Activated B cell treated with CpG ODN at 0.5 μM for 24 hours (primary cell): ENCODE measurements at places on chromosomes 16 and 17. TPM values are rescaled to one million over a fixed set of nuclear protein-coding genes. Genes with fewer than 3 reads are reported as not detected.
A peak's percentile ranks its signal among the peaks of the same experiment; 100 is the strongest.

Gene PAM16
- total RNA-seq = 42.4 and 58.1 TPM in 2 replicates

Gene C16orf46
- total RNA-seq = 0.61 and 0.75 TPM in 2 replicates

Gene HSD11B2
- total RNA-seq = 0.49 TPM in 1 of 2 replicates, not detected in the other

Gene OVCA2
- 29.4 and 31.2 TPM in 2 replicates for total RNA-seq

Gene STX1B
- 1.2 and 1.6 TPM in 2 replicates for total RNA-seq

Gene RNFT1
- total RNA-seq = 29.0 and 29.1 TPM in 2 replicates

Gene HOXB1
- total RNA-seq = not detected in 2 replicates

DNA sequence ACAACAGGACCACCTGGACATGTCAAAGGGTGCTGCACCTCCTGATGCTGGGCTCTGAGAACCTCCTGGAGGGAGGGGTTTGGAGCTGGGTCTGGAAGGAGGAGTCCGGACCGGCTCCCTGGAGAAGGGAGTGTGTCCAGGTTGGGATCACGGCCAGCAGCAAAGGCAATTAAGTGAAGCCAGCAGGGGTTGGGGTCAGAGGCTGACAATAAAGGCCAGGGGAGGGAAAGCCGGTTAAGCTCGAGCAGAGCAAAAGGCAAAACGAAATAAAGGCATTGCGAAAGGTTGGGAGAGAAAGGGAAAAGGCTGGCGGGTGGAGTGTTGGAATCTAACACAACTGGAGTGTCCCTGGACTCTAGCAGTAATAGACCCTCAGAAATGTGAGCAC lies 992 bp upstream of the CACNG4 start:
- DNase-seq = no peak

DNA sequence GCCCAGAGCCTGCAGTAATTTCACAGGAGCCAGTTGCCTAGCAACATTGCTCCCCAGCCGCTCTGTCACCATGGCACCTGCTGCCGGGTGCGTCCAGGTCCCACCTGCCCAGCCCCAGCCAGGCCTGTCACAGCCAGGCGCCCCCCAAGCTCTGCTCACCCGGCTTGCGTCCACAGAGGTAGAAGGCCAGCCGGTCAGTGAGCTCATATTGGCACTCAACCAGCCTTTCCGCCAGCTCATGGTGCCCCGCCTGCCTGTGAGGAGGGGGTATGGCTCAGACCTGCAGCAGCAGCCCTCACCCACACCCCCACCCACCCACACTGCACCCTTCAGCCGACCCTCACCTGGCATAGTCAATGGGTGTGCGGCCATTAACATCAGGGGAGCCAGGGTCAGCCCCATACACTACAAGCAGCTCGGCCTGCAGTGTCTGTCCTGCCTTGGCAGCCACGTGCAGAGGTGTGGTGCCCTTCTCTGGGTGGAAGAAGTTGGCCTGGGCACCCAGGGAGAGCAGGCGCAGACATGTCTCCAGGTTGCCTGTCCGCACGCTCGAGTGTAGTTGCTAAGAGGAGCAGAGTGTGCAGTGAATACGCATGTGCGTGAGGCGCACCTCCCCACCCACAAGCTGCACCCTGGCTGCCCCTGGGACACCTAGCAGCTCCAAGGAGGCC lies 7.7 kb downstream of the GIT1 start:
- DNase-seq = no peak

DNA sequence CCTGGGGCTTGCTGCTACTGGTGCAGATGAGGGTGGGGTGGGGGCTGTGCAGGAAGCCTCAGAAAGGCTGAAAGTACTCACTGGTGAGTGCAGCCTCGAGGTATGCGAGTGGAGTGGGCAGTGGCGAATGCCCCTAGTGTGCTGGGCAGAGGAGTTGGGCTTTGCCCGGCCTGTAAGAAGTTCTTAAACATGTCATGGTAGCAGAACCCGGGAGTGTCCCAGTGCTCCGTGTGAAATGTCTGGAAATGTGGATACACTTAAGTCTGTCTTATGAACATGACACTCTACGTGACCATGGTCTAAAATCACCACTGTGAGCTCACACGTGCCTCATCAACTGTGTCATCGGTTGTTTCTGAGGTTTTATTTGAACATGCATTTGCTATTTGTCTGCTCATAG lies 1.7 kb downstream of the SMTNL2 start:
- no peak for DNase-seq

DNA sequence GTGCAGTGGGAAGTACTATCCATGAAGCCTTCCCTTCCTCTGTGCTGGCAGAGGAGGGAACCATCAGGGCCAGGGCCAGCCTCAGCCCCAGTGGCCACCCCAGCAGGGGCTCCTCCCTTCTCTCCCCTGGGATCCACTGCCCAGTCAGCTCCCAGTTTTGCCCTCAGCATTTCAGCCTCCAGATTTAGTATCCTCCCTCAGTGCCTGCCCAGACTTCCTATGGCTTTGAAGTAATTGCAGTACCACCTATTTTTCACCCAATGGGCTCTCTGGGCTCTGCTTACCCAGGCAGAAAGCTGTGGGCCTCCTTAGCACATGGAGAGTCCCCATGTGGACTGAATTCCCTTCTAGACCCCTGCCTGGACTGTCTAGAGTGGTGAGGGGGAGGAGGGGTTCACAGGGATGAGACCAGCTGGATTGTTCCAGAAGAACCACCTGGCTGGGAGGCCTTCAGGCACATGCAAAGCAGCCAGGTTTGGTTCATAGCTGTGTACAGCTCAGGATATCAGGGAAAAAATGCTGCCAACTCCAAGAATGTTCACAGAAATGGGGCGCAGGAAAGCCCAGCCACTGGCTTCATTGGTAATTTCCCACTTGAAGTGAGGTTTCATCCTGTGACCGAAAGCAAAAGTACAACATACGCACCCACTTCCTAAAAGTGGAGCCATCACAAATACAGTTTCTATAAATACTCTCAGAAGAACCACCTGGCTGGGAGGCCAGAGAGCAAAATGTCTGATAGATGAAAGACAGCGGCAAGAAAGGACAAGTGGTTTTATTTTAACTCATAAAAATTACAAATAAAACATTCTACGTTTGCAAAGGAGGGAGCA lies 15.2 kb upstream of the HERPUD1 start:
- DNase-seq = peak; percentile 43

GRCh38 chr17:48576479-48577309 lies 1.5 kb downstream of the HOXB4 start:
- DNase-seq = no peak

- DNase-seq = no peak
Observed at GRCh38 chr17:77735081-77735565, 223.4 kb upstream of the TNRC6C start.

DNA sequence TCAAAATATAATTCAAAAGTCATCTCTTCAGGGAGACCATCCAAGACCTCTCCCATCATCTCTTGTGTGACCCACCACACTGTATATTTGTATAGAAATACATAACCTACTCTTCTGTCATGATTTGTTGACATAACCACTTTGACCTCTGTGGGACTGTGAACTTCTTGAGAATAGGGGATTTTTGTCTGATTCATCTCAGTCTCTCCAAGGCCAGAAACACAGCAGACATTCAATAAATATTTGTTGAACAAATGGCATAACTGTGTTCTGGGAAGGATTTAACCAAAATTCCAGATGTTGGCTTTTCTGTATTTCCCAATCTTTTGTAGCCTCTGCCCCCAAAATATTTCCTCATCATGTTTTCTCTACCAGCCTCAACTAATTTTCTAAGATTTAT lies 169.7 kb downstream of the CDH11 start:
- no peak for DNase-seq

GRCh38 chr16:64693946-64694345 lies 427.9 kb downstream of the CDH11 start:
- no peak for DNase-seq

DNA sequence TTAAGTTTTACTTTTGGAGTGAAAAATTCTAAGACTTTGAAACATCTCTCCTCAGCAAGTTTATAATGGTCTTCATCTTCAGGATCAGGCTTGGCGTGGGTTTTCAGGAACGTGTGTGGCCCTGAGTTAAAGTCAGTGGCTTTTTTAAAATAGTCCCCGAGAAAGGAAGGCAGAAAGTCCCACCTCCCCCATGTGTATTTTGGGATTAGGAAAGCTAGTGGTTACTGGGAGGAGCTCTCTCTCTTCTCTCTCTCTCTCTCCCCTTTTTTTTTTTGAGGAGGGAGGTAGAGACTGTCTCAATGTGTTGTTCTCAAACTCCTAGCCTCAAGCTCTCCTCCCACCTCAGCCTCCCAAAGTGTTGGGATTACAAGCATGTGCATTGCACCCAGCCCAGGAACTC lies 213.2 kb downstream of the IRX3 start:
- DNase-seq = no peak

DNA sequence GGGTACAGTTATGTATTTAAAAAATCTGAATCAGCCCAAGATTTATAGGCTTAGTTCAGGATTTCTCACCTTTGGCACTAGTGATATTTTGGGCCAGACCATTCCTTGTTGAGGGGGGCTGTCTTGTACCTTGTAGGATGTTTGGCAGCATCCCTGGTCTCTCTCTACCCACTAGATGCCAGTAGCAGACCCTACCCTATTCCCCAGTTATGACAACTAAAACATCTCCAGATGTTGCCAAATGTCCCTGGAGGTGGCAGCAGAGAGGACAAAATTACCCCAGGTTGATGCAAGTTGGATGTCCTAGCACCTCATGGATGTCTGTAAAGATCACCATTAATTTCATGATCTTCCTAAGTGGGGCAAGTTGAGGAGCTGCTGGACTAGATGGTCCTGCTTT lies 45.8 kb downstream of the SYT17 start:
- DNase-seq = no peak

DNA sequence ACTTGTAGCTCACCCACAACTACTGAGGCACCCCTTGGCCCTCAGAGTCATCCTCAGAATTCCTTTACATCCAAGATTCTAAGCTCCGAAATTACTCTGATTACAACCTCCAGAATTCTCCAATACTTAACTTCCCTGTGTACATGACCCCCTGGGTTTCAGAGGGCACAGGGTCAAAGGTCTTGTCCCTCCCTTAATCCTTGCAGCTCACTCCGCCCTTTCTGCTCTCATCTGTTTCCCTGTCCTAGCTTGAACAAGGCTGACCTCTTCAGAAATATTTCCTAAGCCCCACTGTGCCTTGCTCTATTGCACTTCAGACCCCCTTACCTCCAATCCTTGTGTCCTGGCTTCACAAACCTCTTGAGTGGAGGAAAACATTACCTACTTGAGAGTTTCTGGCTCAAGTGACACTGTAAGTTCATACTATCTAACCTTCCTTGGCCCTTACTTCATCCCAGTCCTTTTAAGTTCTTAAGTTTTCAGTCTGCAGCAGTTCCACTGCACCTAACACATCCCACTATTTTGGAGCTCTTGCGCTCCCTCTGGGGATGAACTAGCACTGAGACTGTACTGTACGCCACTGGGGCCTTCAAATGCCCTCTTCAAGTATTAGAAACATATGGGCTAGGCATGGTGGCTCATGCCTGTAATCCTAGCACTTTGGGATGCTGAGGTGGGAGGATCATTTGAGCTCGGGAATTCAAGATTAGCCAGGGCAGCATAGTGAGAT lies 6.2 kb downstream of the N4BP1 start:
- no peak for DNase-seq

DNA sequence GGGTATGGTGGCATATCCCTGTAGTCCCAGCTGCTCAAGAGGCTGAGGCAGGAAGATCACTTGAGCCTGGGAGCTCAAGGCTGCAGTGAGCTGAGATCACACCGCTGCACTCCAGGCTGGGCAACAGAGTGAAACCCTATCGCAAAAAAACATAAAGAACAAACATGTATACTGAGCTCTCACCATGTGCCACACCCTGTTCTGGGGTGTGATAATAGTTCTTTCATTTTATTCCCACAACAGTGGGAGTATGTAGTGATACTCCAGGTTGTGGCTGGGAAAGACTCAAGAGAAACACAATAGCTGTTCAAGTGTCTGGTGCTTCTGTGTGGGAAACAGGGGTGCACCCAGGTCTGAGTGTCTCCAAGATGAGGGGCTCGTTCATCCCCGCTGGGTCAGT lies 90.7 kb downstream of the SOCS1 start:
- no peak for DNase-seq

- no peak for DNase-seq
Observed at GRCh38 chr17:82480318-82480717, 21.8 kb downstream of the NARF start.

GRCh38 chr17:12313786-12314185 lies 293.1 kb downstream of the MAP2K4 start:
- no peak for DNase-seq

DNA sequence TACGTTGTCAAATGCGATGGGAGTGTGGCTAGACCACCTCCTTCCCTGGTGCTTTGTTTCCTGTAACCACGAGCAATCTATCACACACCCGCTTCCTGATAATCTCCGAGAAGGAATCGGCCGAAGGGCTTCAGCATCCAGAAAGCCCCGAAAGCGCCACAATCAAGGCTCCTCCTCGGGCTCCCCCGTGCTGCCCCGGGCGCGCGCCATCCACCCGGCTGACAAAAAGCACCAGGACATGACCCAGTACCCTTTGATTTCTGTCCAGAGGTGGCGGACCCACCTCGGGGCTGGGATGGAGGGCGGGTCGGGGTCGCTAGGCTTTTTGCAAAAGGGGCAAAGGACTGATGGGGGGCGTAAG lies 743 bp upstream of the ARMC7 start:
- no peak for DNase-seq

DNA sequence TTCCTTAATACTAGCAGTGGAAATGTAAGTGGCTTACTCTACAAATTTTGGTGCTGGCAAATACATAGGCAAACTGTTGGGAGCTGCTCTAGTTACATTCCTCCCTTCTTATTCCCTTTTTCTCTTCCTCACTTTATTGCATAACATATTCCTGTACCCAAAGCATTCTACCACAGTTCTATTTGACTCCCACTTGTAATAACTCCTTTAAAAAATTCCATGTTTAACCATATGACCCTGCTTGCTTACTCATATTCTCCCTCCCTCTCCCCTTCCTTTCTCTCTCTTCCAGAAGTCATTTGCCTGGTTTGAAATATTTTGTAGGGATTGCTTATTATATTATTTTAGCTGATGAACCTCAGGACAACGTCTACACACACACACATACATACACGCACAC lies 22.7 kb downstream of the NQO1 start:
- DNase-seq = no peak

- DNase-seq = peak; percentile 54
Observed at GRCh38 chr17:3890082-3890877, 2.6 kb downstream of the CAMKK1 start.

DNA sequence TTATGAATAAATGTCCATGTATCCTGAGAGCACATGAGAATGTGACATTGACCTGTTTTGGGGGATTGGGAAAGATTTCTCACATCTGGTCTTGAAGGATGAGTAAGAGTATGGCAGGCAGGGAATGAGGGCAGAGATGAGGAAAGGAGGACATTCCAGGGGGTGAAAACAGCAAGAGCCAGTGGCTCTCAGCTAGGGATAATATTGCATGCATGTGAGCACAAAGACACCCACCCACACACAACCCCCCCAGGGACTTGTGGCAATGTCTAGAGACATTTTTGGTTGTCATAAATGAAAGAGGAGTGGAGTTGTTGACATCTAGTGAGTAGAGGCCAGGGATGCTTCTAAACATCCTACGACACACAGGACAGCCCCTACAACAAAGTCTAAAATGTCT lies 6.0 kb downstream of the MYO1D start:
- no peak for DNase-seq

GRCh38 chr17:3867106-3867505 lies 21.1 kb upstream of the NCBP3 start:
- DNase-seq = no peak

DNA sequence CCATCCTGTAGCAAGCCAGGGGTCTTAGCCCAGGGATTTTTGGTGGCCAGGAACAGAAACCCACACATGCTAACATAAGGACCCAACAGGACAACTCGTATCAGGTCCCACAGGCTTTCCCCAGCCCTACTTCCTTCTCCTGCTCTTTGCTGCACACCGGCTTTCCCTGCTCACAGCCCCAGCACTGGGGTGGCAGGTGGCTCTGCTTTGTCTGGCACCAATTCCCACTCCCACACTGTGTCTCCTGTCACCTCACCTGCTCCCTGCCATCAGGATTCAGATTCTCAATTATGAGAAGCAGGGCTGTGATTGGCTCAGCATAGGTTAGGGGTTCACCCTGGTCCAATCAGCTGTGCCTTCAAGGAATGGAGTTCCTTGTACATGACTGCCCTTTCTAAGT lies 94.1 kb downstream of the TMEM132E start:
- no peak for DNase-seq
